ENCODE measurements at places on chromosomes 3 and 15. TPM values are rescaled to one million over a fixed set of nuclear protein-coding genes. Genes with fewer than 3 reads are reported as not detected.

The ACOX2 gene
- 30.9 TPM for total RNA-seq

The RETNLB gene
- not detected for total RNA-seq

The PLSCR2 gene
- total RNA-seq: not detected

The SV2B gene
- not detected for total RNA-seq

The DLEC1 gene
- 0.12 TPM for total RNA-seq

The ACKR2 gene
- total RNA-seq: 3.9 TPM

The GOLGA8J gene
- total RNA-seq: not detected

The KY gene
- total RNA-seq: 0.12 TPM

The TPRA1 gene
- 74.1 TPM for total RNA-seq

The LRRIQ4 gene
- total RNA-seq: not detected

The GPR149 gene
- not detected for total RNA-seq

The IL20RB gene
- total RNA-seq: 2.8 TPM

The FANCD2OS gene
- total RNA-seq: not detected

The PLA2G4D gene
- not detected for total RNA-seq

The LYZL4 gene
- not detected for total RNA-seq

The NXPE3 gene
- total RNA-seq: 14.0 TPM

The SLC22A14 gene
- not detected for total RNA-seq

The PLA2G4E gene
- total RNA-seq: not detected

The FRMD5 gene
- total RNA-seq: 0.23 TPM

The SLC27A2 gene
- not detected for total RNA-seq

The ISLR gene
- 199 TPM for total RNA-seq

The NRG4 gene
- total RNA-seq: not detected

All from pericardium fibroblast (primary cell).